Stimulated activated CD4-positive, alpha-beta T cell treated with anti-CD3 and anti-CD28 coated beads, Interleukin-15, amount 100 ng/mL, for 1 hour (primary cell): ENCODE measurements at places on chromosomes 7 and 10.

GRCh38 chr7:152860310-152860709 lies 100.8 kb downstream of the ACTR3B start:
- no peak for DNase-seq

DNA sequence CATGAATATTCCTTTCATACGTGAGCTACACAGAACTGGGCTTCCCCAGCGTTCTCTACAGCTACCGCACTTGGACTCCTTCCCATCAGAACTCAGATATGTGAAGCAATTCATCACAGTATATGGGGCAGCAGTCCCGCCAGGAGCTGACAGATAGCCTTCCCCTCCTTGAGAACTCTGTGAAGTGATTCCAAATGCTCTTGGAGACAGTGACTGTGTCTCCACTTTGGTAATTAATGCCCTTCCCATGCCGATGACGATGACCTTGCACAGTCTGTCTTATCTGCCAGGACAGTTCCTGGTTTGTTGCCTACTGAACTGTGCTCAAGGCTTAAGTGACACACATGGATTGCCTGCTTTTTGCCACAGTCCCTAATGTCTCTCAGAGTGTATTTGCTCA lies 75.0 kb upstream of the AFAP1L2 start:
- DNase-seq, result no peak

GRCh38 chr7:38187794-38188440 lies 9.9 kb downstream of the STARD3NL start:
- DNase-seq, result no peak

DNA sequence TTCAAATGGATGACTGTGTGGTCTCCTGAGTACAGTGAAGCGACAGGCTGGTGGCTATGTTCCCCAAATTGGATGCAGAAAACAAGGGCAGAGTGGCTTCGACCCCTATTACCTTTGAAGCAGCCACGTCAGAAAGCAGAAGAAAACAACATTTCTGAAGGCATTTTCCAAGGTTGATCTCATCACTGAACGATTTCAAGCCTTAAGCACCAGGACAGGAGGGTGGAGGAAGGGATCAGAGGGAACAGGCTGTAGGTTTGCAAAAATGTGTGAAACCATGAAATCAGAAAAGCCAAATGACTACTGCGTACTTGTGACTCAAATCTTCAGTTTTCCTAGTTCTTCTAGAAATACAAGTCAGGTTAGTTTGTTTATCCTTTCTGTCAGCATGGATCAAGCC lies 181.0 kb upstream of the TMEM106B start:
- no peak for DNase-seq

GRCh38 chr10:4851846-4852245 lies 25.8 kb downstream of the AKR1E2 start:
- no peak for DNase-seq

GRCh38 chr7:2000153-2000687 lies 232.5 kb downstream of the MAD1L1 start:
- DNase-seq, result no peak

- DNase-seq, result no peak
These were observed 41.2 kb downstream of the FGFR2 start for GRCh38 chr10:121556918-121557573.
